ENCODE measurements at places on chromosomes 7 and 10.

DNA sequence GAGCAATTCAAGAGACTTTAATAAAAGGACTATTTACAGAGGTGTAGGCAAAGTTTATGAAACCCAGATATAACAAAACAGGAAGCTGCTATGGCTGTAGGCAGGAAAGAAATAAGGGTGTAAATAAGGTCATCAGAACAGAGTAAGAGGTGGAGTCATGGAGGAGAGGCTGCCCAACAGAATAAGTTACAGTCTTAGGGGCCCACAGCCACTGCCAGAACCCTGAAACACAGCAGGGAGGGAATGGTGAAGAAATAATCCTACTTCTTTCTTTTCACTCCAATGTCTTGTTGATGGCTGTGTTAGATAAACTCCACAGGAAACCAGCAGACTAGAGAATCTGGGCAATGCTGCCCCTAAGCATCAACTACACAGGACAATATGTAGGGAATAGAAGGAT, 155.8 kb upstream of the TAC1 start:
- H3K27me3 ChIP-seq, result no peaks in the 10 kb centered on the region
- DNase-seq, result no peak
- no peaks in the 10 kb centered on the region for H3K4me1 ChIP-seq
- H3K36me3 ChIP-seq, result no peaks in the 10 kb centered on the region
- no peak overlapping the region for H3K27ac ChIP-seq

DNA sequence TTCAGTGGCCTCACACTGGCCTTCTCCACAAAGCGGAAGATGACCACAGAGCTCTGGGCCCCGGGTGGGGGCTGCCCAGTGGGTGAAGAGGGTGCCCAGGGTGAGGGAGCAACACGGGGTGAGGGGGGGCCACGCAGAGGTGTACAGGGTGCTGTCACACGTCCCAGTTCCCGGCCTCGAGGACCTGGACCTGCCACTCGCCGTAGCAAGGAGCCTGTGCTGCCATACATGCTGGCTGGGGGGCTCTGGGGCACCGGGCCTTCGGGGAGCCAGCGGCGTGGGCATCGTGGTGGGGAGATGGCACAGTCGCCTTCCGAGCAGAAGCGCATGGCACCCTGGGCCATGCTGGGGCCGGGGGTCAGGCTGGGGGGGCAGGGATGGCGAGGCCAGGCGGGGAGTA, 1.9 kb downstream of the PSD start:
- peaks cover 37% of the 10 kb centered on the region for H3K4me1 ChIP-seq
- no peak overlapping the region for H3K4me3 ChIP-seq
- no peaks in the 10 kb centered on the region for H3K36me3 ChIP-seq
- DNase-seq, result no peak

GRCh38 chr10:11183015-11183414, 165.3 kb downstream of the CELF2 start:
- peaks cover 31% of the 10 kb centered on the region for H3K36me3 ChIP-seq
- peak overlapping the region; percentile 36 for H3K4me3 ChIP-seq
- H3K27me3 ChIP-seq, result no peaks in the 10 kb centered on the region
- peaks cover 52% of the 10 kb centered on the region for H3K4me1 ChIP-seq

DNA sequence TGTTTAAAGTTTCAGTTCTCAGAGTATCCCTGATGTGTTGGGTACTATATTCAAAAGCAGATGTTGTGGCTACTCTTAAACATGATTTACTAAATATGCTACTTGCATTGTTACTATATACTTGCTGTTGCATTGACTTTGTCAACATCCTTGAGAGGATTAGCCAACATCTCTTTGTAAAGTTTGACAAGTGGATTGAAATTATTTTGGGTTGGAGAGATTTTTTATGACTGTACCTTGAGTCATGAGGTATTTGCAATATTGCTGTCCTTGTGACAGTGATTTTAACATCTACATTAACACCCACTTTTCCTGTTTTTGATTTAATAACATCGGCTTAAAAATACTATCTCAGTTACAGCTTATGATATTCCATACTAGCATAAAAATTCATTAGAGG, 31.9 kb downstream of the MRC1 start:
- H3K4me3 ChIP-seq, result no peak overlapping the region
- no peaks in the 10 kb centered on the region for H3K4me1 ChIP-seq
- peaks cover 17% of the 10 kb centered on the region for H3K27me3 ChIP-seq
- H3K36me3 ChIP-seq, result no peaks in the 10 kb centered on the region
- H3K27ac ChIP-seq, result no peak overlapping the region
- no peak for DNase-seq

GRCh38 chr10:50805981-50806622, 66.4 kb downstream of the ASAH2B start:
- H3K4me1 ChIP-seq, result no peaks in the 10 kb centered on the region
- H3K4me3 ChIP-seq, result no peak overlapping the region
- H3K27me3 ChIP-seq, result peaks cover 2% of the 10 kb centered on the region
- no peak overlapping the region for H3K27ac ChIP-seq
- DNase-seq, result no peak

GRCh38 chr7:98216941-98217622, 5.8 kb downstream of the BHLHA15 start:
- DNase-seq, result no peak
- H3K36me3 ChIP-seq, result peaks cover 7% of the 10 kb centered on the region
- H3K27ac ChIP-seq, result peak overlapping the region; percentile 18
- no peaks in the 10 kb centered on the region for H3K27me3 ChIP-seq
- peaks cover 23% of the 10 kb centered on the region for H3K4me1 ChIP-seq

- no peak overlapping the region for H3K27ac ChIP-seq
- peaks cover 2% of the 10 kb centered on the region for H3K4me1 ChIP-seq
- peaks cover 14% of the 10 kb centered on the region for H3K27me3 ChIP-seq
Observed at GRCh38 chr10:87500646-87501048, 4.0 kb upstream of the MINPP1 start.

DNA sequence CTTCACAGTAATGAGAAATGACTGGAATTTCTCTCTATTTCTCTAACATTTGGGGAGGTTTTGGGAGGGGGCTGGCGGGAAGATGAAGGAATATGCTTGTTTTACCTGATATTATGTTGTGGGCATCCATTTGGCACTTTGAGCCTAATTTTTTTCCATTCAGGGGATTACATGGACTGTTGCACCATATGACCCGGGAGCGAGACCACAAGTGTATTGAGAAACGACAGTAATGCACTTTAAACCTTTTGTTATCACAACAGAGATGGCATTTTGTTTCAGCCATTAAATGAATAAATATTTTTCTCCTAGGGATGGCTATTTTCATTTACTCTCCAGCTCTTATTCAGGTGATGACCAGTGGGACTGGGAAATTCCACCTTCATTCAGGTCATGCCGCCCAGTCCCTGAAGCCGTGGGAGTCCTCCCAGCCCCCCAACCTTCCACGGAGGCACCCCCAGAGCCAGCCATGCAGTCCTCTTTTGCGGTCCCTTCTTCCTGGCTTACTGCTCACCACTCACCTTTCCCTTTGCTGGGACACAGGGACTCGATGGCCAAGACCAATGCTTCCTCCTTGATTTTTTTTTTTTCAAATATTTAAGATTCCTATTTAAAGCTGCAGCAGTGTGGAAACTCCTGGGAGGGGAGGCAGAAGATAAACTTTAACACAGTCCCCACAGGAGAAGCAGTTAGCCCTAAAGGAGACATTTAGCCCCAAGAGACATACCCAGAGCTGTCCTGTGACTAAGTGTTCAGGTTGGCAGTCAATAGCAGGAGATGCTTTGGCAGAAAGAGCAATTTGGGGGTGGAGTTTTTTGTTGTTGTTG, 190.9 kb upstream of the YAE1 start:
- no peak for DNase-seq
- H3K4me1 ChIP-seq, result no peaks in the 10 kb centered on the region
- H3K27me3 ChIP-seq, result no peaks in the 10 kb centered on the region
- no peak overlapping the region for H3K27ac ChIP-seq
- H3K36me3 ChIP-seq, result no peaks in the 10 kb centered on the region

DNA sequence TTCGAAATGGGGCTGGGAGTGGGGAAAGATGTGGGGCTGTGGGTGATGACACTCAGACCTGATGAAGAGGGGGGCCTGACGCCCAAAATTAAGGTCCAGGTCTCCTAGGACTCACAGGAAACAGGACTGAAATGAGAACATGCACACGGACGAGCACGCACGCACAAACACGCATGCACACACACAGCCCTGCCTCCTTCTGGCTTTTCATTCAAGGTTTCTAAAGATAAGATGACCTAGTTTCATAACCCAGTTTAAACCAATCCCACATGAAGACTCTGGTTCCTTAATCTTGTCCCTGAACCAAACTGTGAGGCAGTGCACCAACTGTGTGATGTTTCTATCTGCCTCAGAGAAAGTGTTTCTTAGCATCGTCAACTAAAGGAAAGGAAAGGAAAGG, 162.0 kb downstream of the DGKI start:
- no peak overlapping the region for H3K27ac ChIP-seq
- DNase-seq, result no peak
- no peaks in the 10 kb centered on the region for H3K36me3 ChIP-seq
- peaks cover 16% of the 10 kb centered on the region for H3K27me3 ChIP-seq

DNA sequence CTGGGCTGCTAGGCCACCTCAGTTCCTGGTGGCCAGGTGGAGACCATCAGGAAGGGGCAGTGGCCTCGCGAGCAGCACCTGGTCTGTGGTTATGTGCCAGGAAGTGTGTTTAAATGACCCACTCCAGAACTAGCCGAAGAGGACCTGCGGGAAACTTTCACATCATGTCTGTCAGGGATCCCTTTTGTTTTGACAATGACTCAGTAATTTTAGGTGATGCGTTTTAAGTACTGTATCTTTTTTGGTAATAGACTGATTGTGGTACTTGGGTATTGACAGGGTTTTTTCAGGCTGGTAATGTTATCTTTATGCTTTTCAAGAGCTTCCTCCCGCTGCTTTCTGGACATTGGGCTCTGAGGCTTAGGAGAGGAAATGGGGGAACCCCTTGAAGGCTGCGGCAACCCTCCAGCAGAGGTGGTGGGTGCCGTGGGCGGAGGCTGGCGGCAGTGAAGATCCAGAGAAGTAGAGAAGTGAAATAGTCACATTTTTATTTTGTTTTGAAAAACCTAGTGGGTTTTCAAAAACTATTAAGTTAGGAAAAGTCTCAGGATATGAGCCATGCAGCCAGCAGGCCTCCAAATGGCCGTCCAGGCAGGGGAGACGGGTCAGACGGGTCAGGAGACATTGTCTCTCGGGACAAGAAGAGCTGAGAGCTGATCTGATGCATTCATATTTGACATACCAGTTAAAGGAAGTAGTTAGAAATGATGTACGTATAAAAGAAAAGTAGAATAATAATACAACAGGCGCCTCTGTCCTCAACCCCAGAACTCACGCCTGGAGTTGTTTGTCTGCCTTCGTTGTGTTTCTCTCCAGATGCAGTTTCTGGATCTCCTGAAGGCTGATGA, 27.7 kb downstream of the PPP2R2D start:
- peaks cover 17% of the 10 kb centered on the region for H3K36me3 ChIP-seq
- peak overlapping the region; percentile 81 for H3K4me3 ChIP-seq
- H3K27me3 ChIP-seq, result no peaks in the 10 kb centered on the region
- H3K4me1 ChIP-seq, result peaks cover 81% of the 10 kb centered on the region
- peak overlapping the region; percentile 80 for H3K27ac ChIP-seq

DNA sequence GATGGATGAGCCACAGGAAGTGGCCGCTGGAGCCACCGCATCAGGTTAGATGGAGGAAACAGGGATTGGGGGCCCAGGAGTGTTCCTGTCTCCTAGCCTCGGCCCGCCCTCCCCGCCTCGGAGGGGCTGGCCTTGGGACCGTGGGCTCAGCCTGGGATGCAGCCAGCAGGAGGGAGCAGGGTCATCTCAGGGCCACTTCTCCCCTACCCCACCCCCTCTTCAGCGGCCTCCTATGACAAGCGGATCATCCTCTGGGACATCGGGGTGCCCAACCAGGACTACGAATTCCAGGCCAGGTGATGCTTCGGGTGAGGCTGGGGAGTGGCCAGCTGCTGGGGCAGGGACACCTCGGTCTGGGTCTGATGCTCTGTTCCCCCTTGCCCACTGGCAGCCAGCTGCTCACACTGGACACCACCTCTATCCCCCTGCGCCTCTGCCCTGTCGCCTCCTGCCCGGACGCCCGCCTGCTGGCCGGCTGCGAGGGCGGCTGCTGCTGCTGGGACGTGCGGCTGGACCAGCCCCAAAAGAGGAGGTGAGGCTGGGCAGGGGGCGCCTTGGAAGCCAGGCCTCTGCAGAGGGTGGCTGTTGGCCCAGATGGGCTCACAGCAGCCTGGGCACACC, 4.7 kb downstream of the LRWD1 start:
- H3K36me3 ChIP-seq, result no peaks in the 10 kb centered on the region
- H3K4me3 ChIP-seq, result no peak overlapping the region
- no peak for DNase-seq
- no peak overlapping the region for H3K27ac ChIP-seq

- no peak overlapping the region for H3K4me3 ChIP-seq
- H3K27me3 ChIP-seq, result peaks cover 4% of the 10 kb centered on the region
- DNase-seq, result no peak
- H3K36me3 ChIP-seq, result no peaks in the 10 kb centered on the region
- H3K27ac ChIP-seq, result no peak overlapping the region
Observed at GRCh38 chr7:136618818-136619217, 249.6 kb upstream of the CHRM2 start.

DNA sequence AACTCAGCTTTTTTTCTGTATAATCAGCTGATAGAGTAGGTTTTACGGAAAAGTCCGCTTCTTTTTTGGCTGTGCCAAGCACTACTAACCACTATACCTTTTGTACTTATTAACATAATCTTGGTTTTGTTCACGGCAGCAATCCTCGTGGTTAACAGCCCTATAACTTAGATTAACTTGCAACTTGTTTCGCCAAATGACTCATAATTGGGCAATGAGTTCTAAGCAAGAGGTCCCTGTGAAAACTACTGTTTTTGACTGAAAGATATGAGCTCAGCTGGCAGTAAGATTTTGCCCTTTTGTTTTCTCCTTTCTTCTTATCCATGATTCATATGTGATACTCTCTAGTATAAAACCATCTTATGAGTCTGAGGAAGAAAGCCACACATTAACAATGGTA, 345.0 kb upstream of the PCDH15 start:
- no peak overlapping the region for H3K27ac ChIP-seq
- H3K36me3 ChIP-seq, result no peaks in the 10 kb centered on the region
- H3K4me1 ChIP-seq, result no peaks in the 10 kb centered on the region
- H3K27me3 ChIP-seq, result no peaks in the 10 kb centered on the region
- no peak overlapping the region for H3K4me3 ChIP-seq

GRCh38 chr7:155360495-155361345, 63.0 kb downstream of the INSIG1 start:
- H3K27me3 ChIP-seq, result peaks cover 4% of the 10 kb centered on the region
- DNase-seq, result no peak
- peaks cover 10% of the 10 kb centered on the region for H3K4me1 ChIP-seq

- H3K27me3 ChIP-seq, result no peaks in the 10 kb centered on the region
- no peak overlapping the region for H3K27ac ChIP-seq
- H3K4me3 ChIP-seq, result peak overlapping the region; percentile 48
- no peaks in the 10 kb centered on the region for H3K36me3 ChIP-seq
Observed at GRCh38 chr7:81846398-81846797, 76.6 kb upstream of the HGF start.

All from naive thymus-derived CD8-positive, alpha-beta T cell (primary cell).